Endothelial cell of umbilical vein (primary cell): ENCODE measurements at places on chromosomes 2 and 18. TPM values are rescaled to one million over a fixed set of nuclear protein-coding genes. Genes with fewer than 3 reads are reported as not detected.

GRCh38 chr2:141940709-141941108 lies 190.1 kb downstream of the LRP1B start:
- DNase-seq: no peak

The LAMA1 gene
- total RNA-seq: not detected in 2 replicates

GRCh38 chr18:76838182-76838581 lies 15.8 kb downstream of the ZNF236 start:
- DNase-seq: peak; percentile 29

DNA sequence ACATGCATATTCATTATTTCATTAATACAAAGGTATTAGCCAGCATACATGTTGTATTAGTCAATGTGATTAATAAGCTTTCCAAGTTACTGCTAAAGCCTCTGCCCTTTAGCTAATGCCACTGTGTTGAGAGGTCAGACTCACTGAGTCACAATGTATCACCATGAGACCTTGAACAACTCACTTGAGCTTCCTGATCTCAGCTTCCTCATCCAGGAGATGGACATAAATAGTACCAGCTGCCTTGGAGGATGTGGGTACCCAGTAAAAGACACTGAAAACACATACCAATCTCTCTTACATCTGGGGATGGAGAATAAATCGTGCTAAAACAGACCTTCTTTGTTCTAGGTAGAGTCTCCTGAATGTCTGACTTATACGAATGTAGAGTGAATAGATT lies 224.6 kb downstream of the EPHA4 start:
- peak; percentile 48 for DNase-seq

The NEURL3 gene
- total RNA-seq: not detected in 2 replicates

GRCh38 chr18:50313031-50313607 lies 25.6 kb upstream of the CXXC1 start:
- no peak for DNase-seq

The GAREM2 gene
- 3.1 and 4.5 TPM in 2 replicates for total RNA-seq

DNA sequence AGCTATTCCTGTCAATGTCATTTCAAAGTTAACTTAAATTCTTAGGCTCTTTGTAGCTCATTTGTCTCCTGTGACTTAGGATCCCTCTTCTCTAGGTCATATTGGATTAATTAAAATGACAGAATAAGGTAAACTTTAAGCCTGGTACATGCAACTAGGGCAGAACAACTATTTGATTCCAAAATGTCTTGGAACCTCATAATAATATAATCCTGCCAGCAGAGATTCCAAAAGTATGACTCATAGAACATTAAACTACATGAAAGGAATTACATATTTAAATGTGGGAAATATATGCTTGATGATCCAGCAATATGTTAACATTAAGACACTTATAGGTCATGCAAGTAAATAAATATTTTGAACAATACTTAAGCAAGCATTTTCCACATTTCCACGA lies 63.3 kb downstream of the COL3A1 start:
- peak; percentile 48 for DNase-seq

- DNase-seq: no peak
These were observed 211.0 kb downstream of the KCNE4 start for GRCh38 chr2:223262946-223263345.

The DES gene
- total RNA-seq: not detected in 2 replicates

- DNase-seq: no peak
These were observed 164.8 kb downstream of the RIT2 start for GRCh38 chr18:42950732-42951131.

The ZNF519 gene
- 7.1 and 8.6 TPM in 2 replicates for total RNA-seq

- DNase-seq: no peak
These were observed 272.5 kb downstream of the ZNF407 start for GRCh38 chr18:74869904-74870863.

DNA sequence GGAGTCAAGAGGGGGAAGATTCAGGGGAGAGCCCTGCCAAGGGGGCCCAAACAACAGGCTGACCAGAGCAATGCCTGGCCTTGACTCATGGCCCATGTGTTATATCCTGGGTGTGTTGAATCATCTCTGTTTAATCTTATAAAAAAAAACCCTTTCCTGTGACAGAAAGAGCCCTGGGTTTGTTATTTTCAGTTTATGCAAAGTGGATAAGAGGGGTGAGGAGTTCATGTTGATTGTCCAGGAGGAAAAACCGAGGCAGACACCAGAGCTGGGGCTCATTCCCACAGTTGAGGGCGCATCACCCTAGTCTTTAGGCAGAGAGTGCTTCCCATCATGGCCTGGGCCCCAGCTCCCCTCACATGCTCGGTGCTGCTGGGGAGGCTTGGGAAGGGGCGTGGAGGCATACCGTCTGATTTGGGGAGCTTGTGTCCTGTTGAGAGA lies 30.9 kb upstream of the IL37 start:
- no peak for DNase-seq

- no peak for DNase-seq
These were observed 19.7 kb downstream of the CFAP65 start for GRCh38 chr2:219021591-219021990.

- peak; percentile 72 for DNase-seq
These were observed 111.1 kb upstream of the RBBP8 start for GRCh38 chr18:22822024-22822423.

DNA sequence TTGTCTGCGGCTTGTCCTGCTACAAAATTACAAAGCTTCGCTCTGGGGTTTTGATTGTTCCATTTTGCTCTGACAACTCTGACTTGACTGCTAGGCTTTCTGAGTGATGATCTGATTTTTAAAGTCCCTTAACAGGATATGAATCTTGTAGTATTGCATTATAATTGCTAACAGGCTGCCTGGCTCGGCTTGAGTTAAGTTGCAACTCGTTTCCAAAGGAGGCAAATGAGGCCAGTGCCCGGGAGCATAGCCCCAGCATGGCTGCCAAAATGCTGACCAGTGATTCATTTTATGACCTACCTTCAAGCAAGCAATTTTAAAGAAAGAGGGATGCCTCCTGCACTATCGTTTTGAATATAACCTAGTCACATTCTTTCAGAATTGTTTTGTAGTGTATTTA lies 135.4 kb downstream of the COL6A3 start:
- no peak for DNase-seq

The SMYD5 gene
- total RNA-seq: 23.4 and 31.7 TPM in 2 replicates

The RSAD2 gene
- 0.09 and 0.18 TPM in 2 replicates for total RNA-seq

DNA sequence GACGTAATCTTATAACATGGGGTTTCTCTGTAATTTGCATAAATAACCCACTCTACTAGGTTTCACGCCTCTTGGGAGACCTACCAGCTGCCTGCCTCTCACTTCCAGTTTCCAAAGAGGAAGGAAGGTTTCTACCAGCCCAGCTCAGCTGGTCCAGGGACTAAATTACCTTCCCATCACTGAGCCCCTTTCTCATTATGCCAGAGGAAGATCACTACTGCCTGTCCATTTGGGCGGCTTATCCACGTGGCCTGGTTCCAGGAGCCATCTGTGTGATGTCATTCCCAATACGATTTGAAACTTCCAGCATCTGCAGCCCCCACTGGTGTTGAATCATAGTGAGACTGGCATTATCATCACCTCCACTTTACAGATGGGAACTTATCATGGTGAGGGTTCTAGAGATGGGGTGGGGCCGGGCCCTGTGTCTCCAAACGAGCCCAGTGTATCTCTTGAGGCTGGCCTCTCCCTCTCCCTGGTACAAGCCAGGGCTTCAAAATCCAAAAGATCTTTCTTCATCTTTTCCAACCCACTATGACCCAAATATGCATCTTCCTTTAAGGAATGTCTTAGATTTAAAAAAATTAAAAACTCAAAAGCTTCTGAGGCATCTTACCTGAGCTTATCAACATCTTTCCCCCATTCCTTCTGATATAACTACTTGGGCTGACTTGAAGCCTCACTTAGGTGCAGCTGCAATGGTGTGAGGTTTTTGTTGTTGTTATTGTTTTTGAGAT lies 140.8 kb downstream of the DDX1 start:
- DNase-seq: no peak

- DNase-seq: no peak
These were observed 95.0 kb downstream of the HDAC4 start for GRCh38 chr2:239305771-239306170.

DNA sequence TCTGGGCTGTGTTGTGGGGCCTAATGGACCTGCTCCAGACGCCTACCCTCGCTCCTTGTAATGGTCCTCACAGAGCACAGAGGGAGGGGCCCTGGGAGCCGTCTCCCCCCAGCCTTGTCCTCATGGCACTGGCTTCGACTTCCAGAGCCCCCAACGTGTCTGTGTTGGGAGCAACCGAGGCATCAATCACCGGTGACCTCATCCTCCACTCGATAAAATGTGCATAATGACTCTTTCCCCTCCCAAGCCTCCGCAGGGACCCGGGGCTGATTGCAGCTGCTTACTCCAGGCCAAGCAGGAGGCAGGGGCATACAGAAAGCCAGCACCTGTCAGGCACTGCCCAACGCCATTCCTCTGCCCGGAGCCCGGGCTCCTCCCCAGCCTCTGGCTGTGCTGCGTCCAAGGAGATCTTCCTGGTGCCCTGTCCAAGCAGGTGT lies 271.7 kb downstream of the NDUFA10 start:
- no peak for DNase-seq

The ME2 gene
- total RNA-seq: 39.6 and 42.4 TPM in 2 replicates

DNA sequence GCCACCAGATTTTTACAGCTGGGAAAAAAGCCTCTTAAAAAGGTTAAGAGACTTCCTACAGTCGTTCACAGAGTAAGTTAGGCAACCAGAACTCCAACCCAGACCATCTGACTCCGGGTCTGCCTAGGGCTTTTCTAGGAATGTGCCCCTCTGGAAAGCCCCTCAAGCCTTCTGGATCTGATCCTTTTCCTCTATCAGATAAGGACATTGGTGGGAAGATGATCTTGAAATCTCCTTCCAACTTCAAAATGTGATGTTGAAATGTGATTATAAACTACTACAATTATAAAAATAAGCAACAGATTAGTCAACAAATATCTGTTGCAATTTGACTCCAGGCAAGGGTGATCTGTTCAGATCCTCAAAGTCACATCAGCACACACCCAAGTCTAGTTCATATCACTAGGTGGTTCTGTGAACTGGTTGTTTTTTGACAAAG lies 270.4 kb downstream of the ARHGAP15 start:
- no peak for DNase-seq

The BCL11A gene
- total RNA-seq: 0.88 and 0.92 TPM in 2 replicates

The WDR54 gene
- 21.7 and 24.9 TPM in 2 replicates for total RNA-seq

GRCh38 chr2:27798948-27799645 lies 27.6 kb downstream of the MRPL33 start:
- peak; percentile 93 for DNase-seq

GRCh38 chr18:44638811-44639210 lies 41.9 kb upstream of the SETBP1 start:
- DNase-seq: no peak
